A673 (cell line): ENCODE measurements at places on chromosomes 12 and 14. TPM values are rescaled to one million over a fixed set of nuclear protein-coding genes. Genes with fewer than 3 reads are reported as not detected.

DNA sequence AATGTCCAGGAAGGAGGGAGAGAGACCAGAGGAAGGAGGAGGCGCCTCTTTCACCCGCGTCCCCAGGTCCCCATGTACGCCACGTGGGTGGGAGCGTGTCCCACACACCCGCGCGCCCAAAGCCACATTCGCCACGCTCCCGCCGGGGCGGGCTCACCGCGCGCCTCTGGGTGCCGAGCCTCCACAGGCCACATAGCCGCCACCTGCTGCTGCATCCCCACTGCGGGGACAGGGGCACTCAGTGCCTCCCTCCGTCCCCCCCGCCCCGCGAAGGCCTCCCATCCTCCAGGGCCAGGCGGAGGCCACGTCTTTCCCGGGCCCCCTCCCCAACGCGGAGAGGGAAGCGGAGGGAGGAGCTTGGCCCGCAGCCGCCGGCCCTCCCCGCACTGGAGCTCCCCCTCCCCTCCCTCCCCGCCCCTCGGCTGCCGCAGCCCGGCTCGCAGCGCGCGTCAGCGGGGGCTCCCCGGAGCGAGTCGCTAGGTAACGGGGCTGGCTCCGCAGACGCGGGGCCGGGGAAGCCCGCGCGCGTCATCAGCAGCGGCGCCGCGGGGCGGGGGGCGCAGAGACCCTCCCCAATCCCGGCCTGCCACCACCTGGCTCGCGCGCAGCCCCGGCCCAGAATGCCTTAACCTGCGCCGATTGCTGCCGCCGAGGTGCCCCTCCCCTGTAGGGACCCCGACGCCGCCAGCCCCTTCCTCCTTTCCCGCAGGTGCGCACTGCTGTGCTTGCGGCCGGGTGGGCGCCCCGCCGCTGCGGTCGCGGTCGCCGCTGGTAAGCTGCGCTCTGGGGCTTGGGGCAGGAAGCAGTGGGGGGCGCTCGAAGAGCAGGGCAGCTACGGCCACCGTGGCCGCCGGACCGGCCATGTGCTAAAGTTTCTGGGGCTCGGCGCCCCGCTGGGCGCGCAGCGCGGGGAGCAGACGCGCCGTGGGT lies 536 bp upstream of the TUNAR start:
- H3K4me1 ChIP-seq: no peaks in the 10 kb centered on the region
- no peak overlapping the region for H3K27ac ChIP-seq
- H3K36me3 ChIP-seq: no peaks in the 10 kb centered on the region
- H3K27me3 ChIP-seq: peaks cover 97% of the 10 kb centered on the region

DNA sequence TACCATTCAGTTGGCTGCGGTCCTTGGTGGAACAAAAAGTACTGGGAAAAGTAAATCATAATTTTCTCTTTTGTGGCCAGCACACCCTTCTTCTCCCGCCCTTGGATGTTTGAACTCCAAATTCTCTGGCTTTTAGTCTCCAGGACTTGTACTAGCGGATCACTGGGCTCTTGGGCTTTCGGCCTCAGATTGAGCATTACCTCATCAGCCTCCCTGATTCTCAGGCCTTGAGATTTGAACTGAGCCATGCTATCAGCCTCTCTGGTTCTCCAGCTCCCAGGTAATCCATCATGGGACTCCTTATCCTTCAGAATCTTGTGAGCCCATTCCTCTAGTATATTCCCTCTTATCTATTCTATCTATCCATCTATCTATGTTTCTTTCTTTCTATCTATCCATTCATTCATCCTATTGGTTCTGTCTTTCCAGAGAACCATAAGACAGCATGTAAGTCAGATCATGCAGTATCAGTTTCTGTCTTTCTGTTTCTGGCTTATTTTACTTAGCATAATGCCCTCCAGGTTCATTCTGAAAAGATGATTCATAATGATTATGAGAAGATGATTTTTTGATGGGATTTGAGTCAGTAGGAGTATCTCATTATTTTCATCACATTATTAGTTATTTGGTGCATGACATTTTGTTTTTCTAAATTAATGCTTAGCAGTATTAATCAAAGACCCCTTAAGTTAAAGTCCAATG lies 814.9 kb downstream of the LRFN5 start:
- H3K4me3 ChIP-seq: no peak overlapping the region
- DNase-seq: no peak
- no peaks in the 10 kb centered on the region for H3K4me1 ChIP-seq
- no peaks in the 10 kb centered on the region for H3K27me3 ChIP-seq
- H3K36me3 ChIP-seq: no peaks in the 10 kb centered on the region

DNA sequence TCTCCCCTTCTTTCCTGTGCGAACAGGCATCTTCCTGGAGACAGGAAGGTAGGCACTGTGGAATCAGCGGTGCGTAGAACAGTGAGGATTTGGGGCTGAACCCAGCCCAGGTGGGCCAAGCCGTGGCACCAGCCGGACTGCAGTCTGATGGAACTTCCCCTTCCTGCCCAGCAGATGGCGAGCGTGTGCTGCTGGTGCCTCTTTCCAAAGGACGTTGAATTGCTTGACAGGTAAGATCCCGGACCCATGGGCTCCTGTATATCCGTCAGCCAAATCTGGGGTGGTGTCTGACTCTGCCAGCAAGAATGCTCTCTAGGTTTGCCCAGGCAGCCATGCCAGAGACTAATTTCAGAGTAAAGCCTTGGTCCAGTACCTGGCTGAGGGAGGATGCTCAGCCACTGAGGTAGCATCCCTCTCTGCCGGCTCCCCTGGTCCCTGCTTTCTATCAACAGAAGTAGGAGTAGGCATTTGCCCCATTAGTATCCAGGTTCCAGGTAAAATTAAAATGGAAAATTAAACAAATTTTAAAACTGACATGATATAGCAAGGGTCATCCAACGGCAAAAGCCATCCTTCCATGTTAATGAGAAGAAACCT lies 21.1 kb upstream of the KCNA5 start:
- peak; percentile 11 for DNase-seq
- no peaks in the 10 kb centered on the region for H3K4me1 ChIP-seq
- H3K36me3 ChIP-seq: no peaks in the 10 kb centered on the region
- H3K27ac ChIP-seq: no peak overlapping the region

The SDR9C7 gene
- not detected in 2 replicates for total RNA-seq

- no peaks in the 10 kb centered on the region for H3K36me3 ChIP-seq
- no peak for DNase-seq
- peak overlapping the region; percentile 47 for H3K4me3 ChIP-seq
- peak overlapping the region; percentile 95 for H3K27ac ChIP-seq
Observed at GRCh38 chr14:68816943-68817430, 24.1 kb upstream of the ZFP36L1 start.

The IL22 gene
- total RNA-seq: not detected in 2 replicates

The TRHDE gene
- total RNA-seq: 17.6 and 24.5 TPM in 2 replicates

DNA sequence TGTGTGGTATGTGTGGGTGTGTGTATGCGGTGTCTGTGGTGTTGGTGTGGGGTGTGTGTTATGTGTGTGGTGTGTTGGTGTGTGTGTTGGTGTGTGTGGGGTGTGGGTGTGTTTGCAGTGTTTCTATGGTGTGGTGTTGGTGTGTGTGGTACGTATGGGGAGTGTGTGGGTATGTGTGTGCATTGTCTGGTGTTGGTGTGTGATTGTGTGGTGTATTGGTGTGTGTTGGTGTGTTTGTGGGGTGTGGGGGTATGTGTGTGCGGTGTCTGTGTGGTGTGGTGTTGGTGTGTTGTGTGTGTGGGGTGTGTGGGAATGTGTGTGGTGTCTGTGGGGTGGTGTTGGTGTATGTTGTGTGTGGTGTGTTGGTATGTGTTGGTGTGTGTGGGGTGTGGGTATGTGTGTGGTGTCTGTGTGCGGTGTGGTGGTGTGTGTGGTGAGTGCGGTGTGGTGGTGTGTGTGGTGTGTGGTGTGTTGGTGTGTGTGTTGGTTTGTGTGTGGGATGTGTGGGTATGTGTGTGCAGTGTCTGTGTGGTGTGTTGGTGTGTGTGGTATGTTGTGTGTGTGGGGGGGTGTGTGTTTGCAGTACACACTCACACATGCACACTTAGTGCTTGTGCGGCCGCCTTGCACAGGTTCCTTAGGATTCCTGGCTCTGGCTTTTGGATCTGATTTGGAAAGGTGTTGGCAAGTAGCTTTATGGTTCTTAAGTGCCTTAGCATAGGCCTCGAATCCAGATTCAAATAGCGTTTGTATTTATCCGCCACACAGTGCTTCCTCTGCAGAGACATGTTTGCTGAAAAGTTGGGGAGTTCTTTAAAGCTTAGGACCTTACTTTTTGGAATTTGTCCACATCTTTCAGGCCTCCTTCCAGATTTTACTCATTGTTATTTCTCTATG lies 16.4 kb downstream of the MLXIP start:
- H3K36me3 ChIP-seq: no peaks in the 10 kb centered on the region
- H3K4me3 ChIP-seq: no peak overlapping the region
- H3K27me3 ChIP-seq: no peaks in the 10 kb centered on the region
- H3K4me1 ChIP-seq: peaks cover 1% of the 10 kb centered on the region
- peak; percentile 50 for DNase-seq

DNA sequence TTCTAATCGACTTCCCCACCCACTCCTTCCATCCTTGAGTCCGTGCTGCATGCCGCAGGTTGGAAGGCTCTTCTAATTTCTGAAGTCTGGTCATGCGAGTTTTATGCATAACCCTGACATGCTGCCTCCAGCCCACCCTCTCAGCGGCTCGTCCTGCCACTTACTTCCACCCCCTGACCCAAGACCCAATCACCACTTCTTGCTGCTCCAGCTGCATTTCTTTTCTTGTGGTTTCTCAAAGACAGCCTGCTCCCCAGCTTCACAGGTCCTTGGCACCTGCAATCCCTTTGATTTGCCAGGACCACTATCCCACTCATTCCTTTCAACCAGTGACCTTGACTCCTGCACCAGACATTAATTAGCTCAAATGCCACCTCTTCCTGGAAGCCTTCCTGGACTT lies 486.7 kb downstream of the VRK1 start:
- no peak overlapping the region for H3K27ac ChIP-seq
- no peaks in the 10 kb centered on the region for H3K36me3 ChIP-seq
- no peak for DNase-seq
- H3K4me1 ChIP-seq: no peaks in the 10 kb centered on the region
- H3K4me3 ChIP-seq: no peak overlapping the region

DNA sequence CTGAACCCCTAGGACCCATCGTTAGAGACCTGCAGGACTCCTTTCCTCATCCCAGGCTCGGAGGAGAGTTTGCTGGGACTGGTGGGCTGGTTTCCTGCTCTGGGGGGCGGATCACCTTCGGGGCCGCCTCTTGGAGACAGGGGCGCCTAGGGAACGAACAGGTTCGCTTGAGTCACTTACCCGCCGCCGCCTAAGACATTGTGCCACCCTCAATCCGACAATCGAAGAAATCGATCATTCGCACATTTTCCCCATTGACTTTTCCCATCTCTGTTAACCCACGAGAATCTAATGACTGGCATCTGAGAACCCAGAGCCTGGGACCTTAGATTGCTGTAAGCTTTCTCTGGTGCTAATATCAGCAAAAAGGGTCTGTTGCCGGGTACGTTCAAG lies 322 bp downstream of the SLC39A9 start:
- peaks cover 31% of the 10 kb centered on the region for H3K4me1 ChIP-seq
- DNase-seq: no peak
- H3K27me3 ChIP-seq: no peaks in the 10 kb centered on the region
- peak overlapping the region; percentile 96 for H3K27ac ChIP-seq

DNA sequence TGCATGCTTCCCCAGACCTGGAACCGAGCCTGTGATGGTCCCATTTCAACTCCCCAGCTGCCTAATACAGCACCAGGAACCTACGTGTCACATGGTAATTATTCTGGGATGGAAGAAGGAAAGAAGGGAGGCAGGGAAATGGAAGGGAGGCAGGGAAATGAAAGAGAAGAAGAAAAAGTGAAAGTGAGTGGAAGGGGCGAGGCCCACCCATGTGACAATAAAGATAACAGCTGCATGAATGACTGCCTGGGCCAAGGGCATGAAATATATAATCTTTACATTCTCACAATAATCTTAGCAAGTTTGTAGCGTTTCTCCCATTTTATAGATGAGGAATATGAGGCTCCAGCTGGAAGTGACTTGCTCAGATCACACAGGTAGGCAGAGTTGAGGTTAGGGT lies 245.0 kb upstream of the PWP1 start:
- no peak for DNase-seq
- no peak overlapping the region for H3K4me3 ChIP-seq
- H3K36me3 ChIP-seq: no peaks in the 10 kb centered on the region

GRCh38 chr12:53096089-53096741 lies 1.3 kb upstream of the IGFBP6 start:
- no peak overlapping the region for H3K4me3 ChIP-seq
- no peaks in the 10 kb centered on the region for H3K36me3 ChIP-seq
- H3K27ac ChIP-seq: no peak overlapping the region
- H3K27me3 ChIP-seq: no peaks in the 10 kb centered on the region
- DNase-seq: no peak

GRCh38 chr14:38828183-38828827 lies 274.7 kb downstream of the SEC23A start:
- H3K27me3 ChIP-seq: peaks cover 40% of the 10 kb centered on the region
- DNase-seq: no peak
- H3K36me3 ChIP-seq: no peaks in the 10 kb centered on the region

DNA sequence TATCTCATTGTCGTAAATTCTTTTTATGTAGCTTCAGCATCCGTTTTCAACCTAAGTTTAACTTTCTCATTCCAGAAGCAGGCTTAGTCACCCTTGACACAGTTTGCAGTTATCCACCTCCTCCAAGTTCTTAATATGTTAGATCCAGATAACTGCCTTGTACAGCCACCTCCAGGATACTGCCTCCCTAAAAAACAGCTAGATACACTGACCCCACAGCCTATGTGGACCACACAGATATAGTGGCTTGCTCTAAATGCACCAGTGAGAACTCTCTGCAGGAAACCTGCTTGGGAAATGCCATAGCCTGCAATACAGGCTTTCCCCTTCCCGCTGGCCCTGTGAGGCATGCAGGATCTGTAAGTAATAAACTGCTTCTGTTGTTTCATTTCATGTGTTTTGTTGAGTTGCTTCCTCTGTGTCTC lies 11.1 kb upstream of the RTL1 start:
- no peak overlapping the region for H3K4me3 ChIP-seq
- no peaks in the 10 kb centered on the region for H3K4me1 ChIP-seq
- H3K27ac ChIP-seq: no peak overlapping the region

The SERPINA12 gene
- total RNA-seq: not detected in 2 replicates

GRCh38 chr14:39984323-39984722 lies 552.1 kb upstream of the FBXO33 start:
- no peaks in the 10 kb centered on the region for H3K4me1 ChIP-seq
- no peaks in the 10 kb centered on the region for H3K27me3 ChIP-seq
- no peak overlapping the region for H3K27ac ChIP-seq
- H3K36me3 ChIP-seq: no peaks in the 10 kb centered on the region
- no peak for DNase-seq
- no peak overlapping the region for H3K4me3 ChIP-seq

DNA sequence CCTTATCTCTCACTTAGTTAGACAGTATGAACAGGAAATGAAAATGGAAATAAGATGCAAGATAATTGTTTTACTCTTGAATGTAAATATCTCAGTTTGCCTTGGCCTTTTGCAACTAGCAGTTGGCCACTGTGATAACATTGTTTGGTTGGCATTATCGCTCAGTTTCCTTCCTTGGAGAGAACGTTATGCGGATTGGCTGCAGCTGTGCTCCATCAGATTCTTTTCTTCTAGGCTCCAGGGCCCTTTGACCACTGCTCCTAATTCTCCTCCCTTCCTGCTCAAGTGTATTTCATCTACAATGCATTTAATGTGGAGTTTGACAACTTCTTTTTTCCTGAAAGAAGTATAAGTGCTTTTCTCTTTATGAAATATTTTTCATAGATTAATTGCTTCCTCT lies 284.2 kb downstream of the ADAMTS20 start:
- DNase-seq: no peak
- H3K4me1 ChIP-seq: no peaks in the 10 kb centered on the region
- H3K27ac ChIP-seq: no peak overlapping the region
- no peak overlapping the region for H3K4me3 ChIP-seq

GRCh38 chr12:77834618-77835017 lies 3.9 kb downstream of the NAV3 start:
- peaks cover 19% of the 10 kb centered on the region for H3K4me1 ChIP-seq
- no peak overlapping the region for H3K27ac ChIP-seq
- no peak for DNase-seq
- H3K4me3 ChIP-seq: no peak overlapping the region

The CCDC197 gene
- total RNA-seq: not detected in 2 replicates

The LHX5 gene
- not detected in 2 replicates for total RNA-seq
